Right ventricle myocardium superior (tissue), 1 donor: ENCODE measurements at places on chromosomes 5 and 9. TPM values are rescaled to one million over a fixed set of nuclear protein-coding genes. Genes with fewer than 3 reads are reported as not detected.

DNA sequence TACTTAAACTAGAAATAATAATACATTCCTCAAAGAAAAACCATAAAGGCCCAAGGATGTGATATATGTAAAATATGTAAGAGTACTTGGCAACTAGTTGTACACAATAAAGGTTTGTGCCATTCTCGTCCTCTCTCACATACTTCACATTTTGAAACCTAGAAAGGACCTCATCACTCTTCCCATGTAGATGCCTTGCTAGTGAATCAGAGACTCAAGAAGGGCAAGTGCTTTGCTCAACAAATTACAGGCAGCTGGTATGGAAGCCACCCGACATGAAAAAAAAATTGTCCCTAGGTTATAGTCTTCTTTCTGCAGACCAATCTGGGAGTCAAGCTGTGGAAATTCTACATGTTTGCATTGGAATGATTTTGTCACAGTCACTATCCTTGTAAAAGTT, 31.7 kb downstream of the ADRB2 start:
- DNase-seq, result no peak

The COL5A1 gene
- 12.7 TPM for total RNA-seq

The FBXW2 gene
- total RNA-seq, result 39.7 TPM

- no peak for DNase-seq
Measured at GRCh38 chr9:70257502-70257901, 1.3 kb upstream of the SMC5 start.

GRCh38 chr5:15791274-15791673, 291.3 kb downstream of the FBXL7 start:
- no peak for DNase-seq
